ENCODE measurements at places on chromosomes 12 and 14. TPM values are rescaled to one million over a fixed set of nuclear protein-coding genes. Genes with fewer than 3 reads are reported as not detected.

The CLEC4D gene
- total RNA-seq, result 0.16 TPM

The SLC22A17 gene
- 23.9 TPM for total RNA-seq

DNA sequence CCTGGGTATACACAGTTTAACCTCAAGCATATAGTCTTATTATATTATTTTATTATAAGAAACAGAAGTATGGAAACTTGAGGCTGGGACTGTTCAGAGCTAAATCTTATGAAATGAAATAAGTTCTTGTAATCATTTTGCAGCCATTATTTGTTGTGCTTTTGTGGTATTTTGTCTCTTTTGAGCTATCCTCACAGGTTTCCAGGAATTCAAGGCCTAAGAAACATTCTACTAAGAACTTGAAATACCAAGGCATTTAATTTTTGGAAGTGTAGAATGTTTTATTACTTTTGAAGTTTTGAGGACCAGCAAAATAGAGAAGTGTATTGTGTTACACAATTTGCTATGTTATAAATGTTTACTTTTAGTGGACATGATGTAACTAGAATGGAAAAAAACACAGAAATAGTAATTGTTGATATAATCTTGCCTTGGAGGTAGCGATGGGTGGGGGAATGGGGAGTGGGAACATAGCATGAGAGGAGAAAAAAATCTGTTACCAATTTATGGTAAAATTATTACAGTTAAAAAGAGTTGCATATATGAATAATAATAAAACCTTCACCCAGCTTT, 81.7 kb downstream of the CRADD start:
- DNase-seq, result no peak

The GLI1 gene
- not detected for total RNA-seq

DNA sequence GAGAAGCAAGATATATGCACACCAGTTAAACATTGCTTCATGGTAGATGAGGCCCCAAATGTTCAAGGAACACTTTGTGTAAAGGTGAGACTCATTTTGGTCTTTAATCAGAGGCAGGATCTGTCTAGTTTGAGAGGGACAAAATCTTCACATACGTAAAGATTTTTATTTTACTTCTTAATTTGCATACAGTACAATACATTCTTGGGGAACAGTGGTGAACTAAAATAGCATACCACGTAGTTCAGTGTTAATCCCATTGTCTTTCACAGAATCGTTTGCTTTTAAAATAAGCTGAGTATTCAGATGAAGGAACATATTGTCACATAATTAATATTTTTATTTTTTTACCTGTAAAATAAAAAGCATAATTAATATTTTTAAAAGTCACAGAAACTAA, 43.3 kb downstream of the GPATCH2L start:
- no peak for DNase-seq

- no peak for DNase-seq
Measured at GRCh38 chr12:58541300-58541690, 379.0 kb downstream of the LRIG3 start.

The HOXC6 gene
- not detected for total RNA-seq

DNA sequence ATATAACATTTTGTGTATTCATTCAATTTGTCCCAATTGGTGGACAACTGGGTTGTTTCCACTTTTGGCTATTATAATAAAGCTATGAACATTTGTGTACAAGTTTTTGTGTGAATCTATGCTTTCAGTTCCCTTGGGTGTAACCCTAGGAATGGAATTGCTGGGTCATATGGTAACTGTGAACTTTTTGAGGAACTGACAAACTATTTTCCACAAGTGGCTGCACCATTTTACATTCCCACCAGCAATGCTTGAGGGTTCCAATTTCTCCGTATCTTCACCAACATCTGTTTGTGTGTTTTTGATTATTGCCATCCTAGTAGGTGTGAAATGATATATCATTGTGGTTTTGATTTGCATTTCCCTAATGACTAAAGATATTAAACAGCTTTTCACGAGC, 13.0 kb downstream of the LPCAT3 start:
- DNase-seq, result no peak

The AQP5 gene
- not detected for total RNA-seq

DNA sequence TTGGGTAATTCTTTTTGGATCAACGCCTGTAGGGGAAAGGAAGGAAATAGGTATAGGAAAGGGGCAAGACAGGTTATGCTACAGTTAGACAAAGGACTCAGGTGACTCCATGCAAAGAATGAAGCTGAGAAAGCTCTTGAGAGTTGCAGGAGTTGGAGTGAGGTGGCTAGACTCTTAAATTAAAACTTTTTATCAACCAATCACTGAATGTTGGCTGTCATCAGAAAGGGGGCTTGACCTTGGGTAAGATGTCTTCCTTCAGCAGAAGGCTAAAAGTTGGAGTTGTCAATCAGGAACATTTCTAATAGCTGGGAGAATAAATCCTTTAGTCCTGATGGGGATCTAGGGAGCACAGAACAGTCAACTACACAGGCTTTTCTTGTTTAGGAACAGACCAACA, 595.4 kb downstream of the SLC16A7 start:
- no peak for DNase-seq

DNA sequence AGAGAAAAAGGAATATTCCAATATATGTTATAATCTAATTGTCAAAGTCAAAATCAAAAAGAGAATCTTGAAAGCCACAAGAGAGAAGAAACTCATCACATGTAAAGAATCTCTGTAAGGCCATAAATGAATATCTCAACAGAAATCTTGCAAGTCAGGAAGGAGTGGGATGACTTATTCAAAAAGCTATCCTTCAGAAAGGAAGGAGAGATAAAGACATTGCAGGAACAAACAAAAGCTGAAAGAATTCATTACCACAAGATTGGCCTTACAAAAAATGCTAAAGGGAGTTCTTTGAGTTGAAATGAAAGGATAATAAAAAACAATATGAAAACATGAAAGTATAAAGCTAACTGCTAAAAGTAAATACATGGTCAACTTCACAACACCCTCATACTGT, 286.8 kb downstream of the LRIG3 start:
- no peak for DNase-seq

DNA sequence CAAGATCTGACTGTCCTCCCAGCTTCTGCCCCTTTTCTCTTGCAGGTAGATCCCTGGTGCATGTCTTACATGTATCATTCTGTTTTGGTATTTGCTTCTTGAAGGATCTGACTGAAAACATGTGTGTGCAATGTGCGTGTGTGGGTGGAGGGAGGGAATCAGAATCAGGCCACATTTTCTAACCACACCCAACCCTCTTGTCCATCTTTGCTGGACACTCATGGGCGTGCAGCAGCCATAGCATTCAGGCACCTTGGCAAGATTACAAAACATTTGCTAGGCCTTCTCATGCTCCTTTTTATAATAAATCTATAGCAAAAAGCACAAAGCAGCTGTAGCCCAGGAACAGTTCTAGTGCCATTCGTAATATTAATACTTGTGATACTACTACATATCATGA, 233.6 kb upstream of the E2F7 start:
- no peak for DNase-seq

DNA sequence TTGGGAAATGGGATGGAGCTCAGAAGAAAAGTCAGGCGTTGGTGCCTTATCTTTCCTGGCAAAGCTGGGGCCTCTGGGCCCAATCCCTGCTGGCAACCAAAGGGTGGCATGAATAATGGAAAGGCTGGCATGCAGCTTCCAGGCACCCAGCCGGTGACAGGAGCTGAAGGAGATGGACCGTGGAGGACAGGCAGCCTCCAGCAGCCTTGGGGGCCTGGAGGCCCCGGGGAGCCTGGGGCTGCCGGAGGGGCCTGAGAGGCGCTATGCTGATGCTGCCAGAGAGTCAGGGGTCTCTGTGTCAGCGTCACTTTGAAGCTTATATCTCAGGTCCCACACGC, 38.2 kb upstream of the EML1 start:
- DNase-seq, result no peak

The CCND2 gene
- 126 TPM for total RNA-seq

- DNase-seq, result no peak
Measured at GRCh38 chr14:106051796-106052195, 525.4 kb downstream of the TMEM121 start.

DNA sequence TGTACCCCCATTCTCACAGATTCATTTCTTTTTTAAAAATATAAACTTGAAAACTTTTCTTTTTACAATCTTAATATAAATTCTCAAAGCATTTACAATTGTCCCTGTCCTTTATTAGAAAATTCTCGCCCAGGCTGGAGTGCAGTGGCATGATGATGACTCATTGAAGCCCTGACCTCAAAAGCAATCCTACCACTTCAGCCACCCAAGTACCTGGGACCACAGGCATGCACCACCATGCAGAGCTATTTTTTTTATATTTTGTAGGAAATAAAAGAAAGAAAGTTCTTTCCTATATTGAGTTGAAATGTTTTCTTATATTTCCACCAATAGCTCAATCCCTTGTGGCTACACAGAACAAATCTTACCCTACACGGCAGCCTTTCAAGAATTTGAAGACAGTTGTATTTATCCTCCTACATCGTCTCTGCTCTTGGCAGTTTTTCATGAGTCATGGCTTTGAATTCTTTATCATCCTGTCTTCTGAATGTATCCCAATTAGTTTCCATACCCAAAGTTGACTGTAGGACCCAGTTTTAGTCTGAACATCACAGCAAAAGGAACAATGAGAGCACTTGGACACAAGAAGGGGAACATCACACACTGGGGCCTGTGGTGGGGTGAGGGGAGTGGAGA, 52.4 kb downstream of the SYT1 start:
- DNase-seq, result no peak

The RBMS2 gene
- total RNA-seq, result 22.0 TPM

The LRRC10 gene
- not detected for total RNA-seq
